ENCODE measurements at places on chromosomes 12 and 14. TPM values are rescaled to one million over a fixed set of nuclear protein-coding genes. Genes with fewer than 3 reads are reported as not detected.
A peak's percentile ranks its signal among the peaks of the same experiment; 100 is the strongest.

The KITLG gene
- total RNA-seq, result 10.7 TPM

DNA sequence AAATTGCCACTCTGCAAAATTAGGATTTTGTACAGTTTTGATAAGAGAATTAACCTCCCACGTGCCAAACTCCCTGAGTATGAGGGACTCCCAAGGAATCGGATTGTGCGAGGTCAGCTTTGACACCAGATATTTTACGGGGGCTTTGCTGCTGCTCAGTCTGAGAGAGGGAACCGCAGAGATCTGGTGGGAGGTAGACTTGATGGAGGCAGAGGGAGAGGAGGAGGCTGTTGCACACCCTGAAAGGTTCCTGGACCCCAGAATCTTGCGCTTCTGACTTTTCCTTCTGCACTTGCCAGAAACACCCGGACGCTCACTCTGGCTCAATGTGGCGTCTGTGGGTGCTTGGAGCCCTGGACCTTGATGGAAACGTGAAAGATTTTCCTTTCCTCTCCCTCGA lies 83.9 kb downstream of the PAPOLA start:
- no peak for DNase-seq

GRCh38 chr12:108271951-108272872 lies 66.9 kb downstream of the CMKLR1 start:
- DNase-seq, result no peak

The SCNN1A gene
- total RNA-seq, result 134 TPM

The CBLN3 gene
- total RNA-seq, result 0.07 TPM

GRCh38 chr12:7512553-7512952 lies 9.0 kb upstream of the CD163 start:
- DNase-seq, result peak; percentile 11

DNA sequence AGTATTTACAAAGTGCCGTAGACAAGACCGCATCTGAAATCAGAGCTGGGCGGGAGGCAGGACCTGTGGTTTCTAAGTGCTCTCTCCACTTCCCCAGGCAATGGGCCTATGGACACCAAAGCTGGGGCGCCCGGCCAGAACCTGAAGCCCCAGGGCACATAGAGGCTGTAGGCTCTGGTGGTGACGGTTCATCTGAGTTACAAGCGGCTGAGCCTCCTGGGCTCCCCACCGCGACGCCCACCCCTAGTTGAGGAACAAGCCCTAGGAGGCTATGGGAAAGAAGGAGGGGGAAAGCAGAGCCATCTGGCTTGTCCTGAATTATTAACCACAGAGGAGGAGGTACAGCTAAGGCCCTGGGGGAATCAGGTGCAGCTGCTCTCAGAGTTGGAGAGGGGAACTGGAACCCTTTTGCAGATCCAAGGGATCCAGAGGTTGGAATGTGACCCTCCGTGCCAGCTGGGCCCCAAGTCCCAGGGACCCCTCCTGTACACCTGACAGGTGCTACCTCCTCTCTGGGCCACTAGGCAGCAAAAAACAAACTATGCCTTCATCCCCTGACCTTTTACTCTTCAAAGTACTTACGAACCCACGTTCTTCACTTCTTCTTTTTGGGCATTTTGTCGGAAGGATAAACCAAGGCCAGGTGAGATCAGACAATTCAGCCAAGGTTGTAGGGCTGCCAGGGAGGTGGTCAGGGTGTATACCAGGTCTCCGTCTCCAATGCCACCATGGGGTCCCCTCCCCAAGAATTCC lies 77.2 kb downstream of the ARL6IP4 start:
- no peak for DNase-seq

The LRRC10 gene
- not detected for total RNA-seq

The SARNP gene
- 96.0 TPM for total RNA-seq

DNA sequence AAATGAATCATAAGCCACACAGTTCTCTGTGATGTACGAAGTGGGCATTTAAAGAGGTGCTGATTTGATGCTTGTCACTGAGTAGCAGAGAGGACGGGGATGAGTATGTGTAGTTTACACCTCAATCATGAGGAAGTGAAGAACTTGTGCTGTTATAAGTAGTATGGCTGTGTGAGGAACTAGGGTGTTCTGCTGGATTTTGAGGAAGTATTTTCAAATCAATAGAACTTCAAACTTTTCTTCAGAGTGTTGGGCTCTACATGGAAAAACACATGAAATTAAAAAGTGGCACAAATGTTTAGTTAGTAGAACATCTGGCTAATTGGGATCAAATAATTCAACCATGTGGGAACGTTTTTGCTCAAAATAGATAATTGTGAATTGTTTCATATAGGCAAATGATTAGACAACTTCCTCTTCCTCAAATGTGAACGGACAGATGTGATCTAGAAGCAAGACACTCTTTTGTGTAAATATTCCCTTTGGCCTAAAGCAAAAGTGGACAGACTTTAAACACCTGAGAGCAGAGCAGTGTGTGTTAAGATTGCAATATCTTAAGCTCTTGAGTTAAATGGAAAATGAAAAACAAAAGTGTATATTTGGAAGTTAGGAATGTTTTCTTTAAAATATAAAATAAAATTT lies 168.5 kb downstream of the NAV3 start:
- DNase-seq, result no peak

The RNASE4 gene
- total RNA-seq, result 2.0 TPM

GRCh38 chr12:9869307-9870161 lies at the start of gene CLEC2B:
CLEC2B (minus strand) TSS chr12:9869354.
- DNase-seq, result no peak

The SLC7A7 gene
- total RNA-seq, result 3.6 TPM

GRCh38 chr12:112191840-112192321 lies 66.5 kb downstream of the TRAFD1 start:
- no peak for DNase-seq

The ACOT6 gene
- not detected for total RNA-seq

DNA sequence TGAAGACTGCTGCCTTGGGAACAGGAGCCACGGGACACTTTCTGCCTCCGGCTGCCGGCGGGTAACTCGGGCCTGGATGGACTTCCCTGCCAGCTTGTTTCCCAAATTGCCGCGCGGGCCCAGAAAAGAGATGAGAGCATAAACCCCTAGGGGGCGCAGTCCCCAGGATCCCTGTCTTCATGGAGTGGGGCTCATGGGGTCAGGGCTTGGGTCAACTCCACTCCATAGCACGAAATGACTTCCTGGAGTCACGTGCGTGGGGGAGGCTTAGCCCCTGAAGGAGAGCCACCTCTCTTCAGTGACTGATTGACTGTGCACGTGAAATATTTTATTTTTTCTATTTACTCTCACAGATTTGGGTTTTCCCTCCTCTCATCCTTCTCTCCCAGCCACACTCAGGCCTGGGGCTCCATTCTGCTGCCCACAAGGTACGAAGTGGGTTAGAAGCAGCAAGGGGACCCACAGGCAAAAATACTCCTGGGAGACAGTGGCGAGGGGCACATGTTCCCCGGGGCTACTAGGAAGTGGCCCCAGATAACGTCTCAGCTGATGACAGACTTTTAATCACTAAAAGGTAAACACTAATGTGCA lies 10.0 kb downstream of the PGF start:
- peak; percentile 92 for DNase-seq

Data from GM23338 (cell line).